ENCODE measurements at places on chromosomes 13 and 19.

GRCh38 chr19:8041531-8041931 lies 11.0 kb upstream of the CCL25 start:
- DNase-seq = no peak

- no peak for DNase-seq
Measured at GRCh38 chr19:51002089-51002532, 707 bp upstream of the KLK8 start.

- no peak for DNase-seq
Measured at GRCh38 chr19:400976-401865, 7.7 kb downstream of the C2CD4C start.

- no peak for DNase-seq
Measured at GRCh38 chr19:51714848-51715247, 8.9 kb downstream of the HAS1 start.

DNA sequence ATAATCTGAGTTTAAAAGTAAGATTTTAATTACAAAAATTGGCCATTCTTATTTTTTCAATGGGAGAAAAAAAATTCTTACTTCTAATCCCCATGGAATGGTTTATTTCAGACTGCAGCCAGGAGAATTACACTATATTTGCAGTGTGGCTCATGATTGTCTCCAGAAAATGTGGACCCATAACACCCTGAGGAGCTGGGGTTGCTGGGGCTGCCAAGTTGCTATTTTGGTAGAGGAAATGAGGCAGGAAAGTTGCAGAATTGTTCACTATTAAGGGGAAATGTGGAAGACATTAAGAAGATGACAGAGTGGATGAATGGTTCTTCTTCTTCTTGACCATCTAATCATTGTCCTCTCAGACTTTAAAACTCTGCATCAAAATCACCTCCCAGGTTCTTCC lies 4.6 kb upstream of the SCEL start:
- DNase-seq = no peak

DNA sequence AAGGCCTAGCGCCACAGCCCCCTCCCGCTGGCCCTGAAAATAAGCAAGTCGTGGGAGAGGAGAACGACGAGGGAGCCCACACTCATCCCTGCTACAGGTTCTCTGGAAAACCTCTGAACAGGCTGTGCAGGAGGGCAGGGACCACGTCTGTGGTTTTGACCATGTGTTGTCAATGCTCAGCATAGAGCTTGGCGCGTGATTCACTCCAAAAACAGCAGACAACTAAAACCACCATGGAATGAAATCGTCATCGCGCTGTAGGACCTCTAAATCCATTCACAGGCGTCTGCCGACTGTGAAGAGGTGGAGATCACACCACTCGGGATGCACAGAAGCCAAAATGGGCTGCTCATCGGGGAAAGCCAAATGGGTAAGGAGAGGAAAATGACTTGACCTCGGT lies 121.3 kb downstream of the COL4A1 start:
- DNase-seq = peak; percentile 61

GRCh38 chr13:21333186-21333585 lies 125.9 kb downstream of the ZDHHC20 start:
- no peak for DNase-seq

GRCh38 chr13:36717017-36717416 lies 43.2 kb downstream of the SERTM1 start:
- no peak for DNase-seq

- no peak for DNase-seq
Measured at GRCh38 chr13:75010941-75011340, 471.0 kb downstream of the TBC1D4 start.

GRCh38 chr13:73754727-73755292 lies 379.4 kb downstream of the KLF12 start:
- DNase-seq = peak; percentile 75

GRCh38 chr19:40144947-40145748 lies 46.1 kb upstream of the MAP3K10 start:
- no peak for DNase-seq

DNA sequence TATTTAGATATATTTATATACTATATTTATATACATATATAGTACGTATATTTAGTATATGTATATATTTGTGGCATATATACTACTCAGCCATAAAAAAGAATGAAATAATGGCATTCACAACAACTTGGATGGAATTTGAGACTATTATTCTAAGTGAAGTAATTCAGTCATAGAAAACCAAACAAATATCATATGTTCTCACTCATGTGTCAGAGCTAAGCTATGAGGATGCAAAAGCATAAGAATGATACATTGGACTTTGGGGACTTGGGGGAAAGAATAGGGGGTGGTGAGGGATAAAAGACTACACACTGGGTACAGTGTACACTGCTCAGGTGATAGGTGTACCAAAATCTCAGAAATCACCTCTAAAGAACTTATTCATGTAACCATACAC lies 1015.7 kb downstream of the EFNB2 start:
- no peak for DNase-seq

DNA sequence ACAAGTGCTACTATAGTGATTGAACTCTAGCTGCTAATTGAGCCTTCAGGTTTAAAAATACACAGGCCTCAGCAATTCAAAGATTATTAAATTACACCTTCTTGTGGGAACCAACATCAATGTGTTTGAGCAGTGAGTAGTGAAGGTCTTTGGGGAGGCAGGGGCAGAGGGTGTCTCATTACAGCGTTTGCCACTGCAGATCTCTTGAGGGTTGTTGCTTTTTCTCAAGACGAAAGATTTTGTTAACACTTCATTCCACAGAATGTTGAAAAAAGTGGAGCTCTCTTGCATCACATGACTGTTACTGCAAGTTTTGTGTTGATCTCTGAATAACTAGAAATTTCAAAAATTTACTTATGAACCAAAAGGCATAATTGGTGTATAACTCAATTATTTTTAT lies 253.6 kb downstream of the ATP8A2 start:
- no peak for DNase-seq

GRCh38 chr13:100506154-100506553 lies 82.4 kb downstream of the GGACT start:
- DNase-seq = no peak

- DNase-seq = no peak
Measured at GRCh38 chr19:16385821-16386220, 61.2 kb downstream of the KLF2 start.

GRCh38 chr13:66534561-66534960 lies 695.6 kb downstream of the PCDH9 start:
- DNase-seq = peak; percentile 52

DNA sequence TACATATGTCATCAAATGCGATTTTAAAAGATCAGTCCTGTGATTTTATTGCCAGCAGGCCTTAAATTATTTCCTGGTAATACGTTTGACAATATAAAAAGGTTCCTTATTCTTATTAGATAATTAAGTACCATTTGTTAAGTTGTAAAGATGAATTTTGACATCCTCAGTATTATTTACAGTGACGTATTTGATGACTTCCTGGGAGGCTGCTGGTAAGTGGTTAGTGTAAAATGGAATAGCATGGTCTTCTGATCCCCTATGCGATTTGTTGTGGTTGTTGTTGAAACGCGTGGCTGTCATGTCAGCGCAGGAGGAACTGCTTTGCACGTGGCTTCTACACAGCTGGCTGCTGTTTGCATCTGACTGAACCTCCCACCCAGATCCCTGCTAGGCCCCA lies 99.7 kb downstream of the DCLK1 start:
- no peak for DNase-seq

- no peak for DNase-seq
Measured at GRCh38 chr19:12166626-12167025, 3.7 kb downstream of the ZNF136 start.

GRCh38 chr13:49731766-49732165 lies 40.5 kb upstream of the EBPL start:
- DNase-seq = peak; percentile 76

GRCh38 chr13:99980201-99980823 lies 1.3 kb upstream of the ZIC2 start:
- peak; percentile 88 for DNase-seq

DNA sequence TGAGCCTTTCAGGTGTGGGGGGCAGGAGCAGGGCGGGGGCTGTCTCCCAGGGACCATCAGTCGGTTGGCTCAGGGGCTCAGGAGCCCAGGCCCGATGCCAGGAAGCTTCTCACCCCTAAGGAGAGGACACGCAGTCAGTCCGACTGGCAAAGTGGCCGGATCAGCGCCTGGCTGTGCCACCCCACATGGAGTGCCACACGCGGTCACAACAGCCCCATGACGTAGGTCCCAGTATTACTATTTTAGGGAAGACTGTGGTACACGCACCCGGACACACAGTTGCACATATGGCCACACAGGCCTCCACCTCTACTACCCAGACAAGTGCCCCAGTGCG lies 29.3 kb upstream of the GRTP1 start:
- DNase-seq = no peak

- DNase-seq = no peak
Measured at GRCh38 chr13:26457212-26457611, 100.3 kb upstream of the WASF3 start.

DNA sequence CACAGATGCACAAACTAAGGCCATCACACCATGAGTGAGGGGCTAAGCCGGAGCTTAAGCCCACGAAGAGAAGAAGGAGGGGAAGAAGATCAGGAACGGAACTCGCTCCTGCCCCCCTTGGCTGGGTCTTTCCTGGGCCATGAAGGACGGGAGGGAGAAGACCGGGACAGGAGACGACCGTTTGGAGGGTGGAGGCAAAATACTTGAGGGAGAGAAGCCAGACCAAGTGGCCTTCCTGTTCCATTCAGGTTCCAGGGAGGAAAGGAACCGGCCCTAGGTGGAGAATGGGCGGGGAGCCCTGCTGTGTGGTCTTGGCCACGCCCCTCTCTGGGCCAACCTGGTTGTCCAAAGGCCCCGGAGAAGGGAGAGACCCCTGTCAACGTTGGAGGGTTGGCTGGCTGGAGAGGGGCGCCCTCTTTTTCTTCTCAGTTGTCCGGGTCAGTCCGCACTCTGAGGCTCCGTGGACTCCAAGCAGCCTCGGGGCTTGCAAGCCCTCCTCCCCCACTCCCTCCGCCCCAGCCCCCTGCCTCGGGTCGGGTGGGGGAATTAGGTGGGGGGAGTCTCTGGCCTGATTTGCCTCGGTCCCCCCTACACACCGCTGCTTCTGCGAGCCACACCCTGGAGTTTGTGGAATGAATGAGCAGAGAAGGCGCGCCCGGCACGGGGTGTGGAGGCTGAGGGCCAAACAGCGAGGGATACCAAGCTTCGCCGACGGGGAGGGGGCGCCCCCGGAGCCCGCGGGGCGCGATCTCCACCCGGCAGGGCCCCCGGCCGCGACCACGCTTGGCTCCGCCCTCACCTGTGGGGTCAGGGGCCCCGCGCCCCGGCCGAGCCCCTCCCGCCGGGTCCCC lies 757 bp downstream of the FBN3 start:
- no peak for DNase-seq

DNA sequence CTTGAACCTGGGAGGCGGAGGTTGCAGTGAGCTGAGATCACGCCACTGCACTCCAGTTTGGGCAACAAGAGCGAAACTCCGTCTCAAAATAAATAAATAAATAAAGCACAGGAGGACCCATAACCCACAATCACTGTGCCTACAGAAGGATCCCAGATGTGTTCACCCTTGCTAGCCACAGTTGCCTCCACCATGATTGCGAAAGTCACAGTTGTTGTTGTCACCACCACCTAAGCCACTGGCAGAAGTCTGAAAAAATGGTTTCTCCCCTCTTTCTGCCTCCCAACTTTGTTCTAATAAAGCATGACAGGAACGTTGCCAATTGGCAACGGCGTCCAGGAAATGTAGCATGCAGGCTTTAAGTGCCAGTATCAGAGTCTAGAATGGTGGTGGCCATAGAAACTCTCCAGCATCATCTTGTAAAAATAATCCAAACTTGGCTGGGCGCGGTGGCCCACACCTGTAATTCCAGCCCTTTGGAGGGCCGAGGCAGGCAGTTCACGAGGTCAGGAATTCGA lies 2.2 kb upstream of the EPS15L1 start:
- DNase-seq = no peak

- peak; percentile 81 for DNase-seq
Measured at GRCh38 chr19:48290401-48290770, 20.5 kb downstream of the ZNF114 start.

DNA sequence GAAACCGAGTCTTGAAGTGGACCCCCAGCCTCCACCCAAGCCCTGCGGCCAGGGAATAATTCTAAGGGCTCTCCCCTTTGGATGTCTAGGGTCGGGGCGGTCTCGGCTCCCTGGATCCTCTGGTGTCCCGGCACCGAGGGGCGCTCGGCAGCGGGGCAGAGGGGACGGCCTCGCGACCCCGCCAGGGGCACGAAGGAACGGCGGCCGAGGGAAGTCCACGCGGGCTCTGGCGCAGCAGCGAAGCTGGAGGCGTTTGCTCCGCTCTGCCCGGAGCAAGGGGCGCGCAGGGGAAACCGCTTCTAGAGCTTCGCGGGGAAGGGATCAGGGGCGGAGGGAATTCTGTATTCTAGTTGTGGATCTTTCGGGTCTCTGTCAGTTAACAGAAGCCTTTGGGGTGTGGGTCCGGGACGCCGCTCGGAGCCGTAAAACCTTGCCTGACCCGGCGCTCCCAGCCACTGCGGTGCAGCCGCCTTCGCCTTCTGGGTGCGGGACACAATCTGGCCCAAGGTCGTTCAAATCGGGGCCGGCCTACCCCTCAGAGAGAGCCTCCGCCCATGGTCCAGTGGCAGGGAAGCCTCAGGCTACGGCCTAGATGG lies 118.2 kb downstream of the KCNRG start:
- no peak for DNase-seq

- no peak for DNase-seq
Measured at GRCh38 chr13:37345391-37345790, 239.9 kb upstream of the CSNK1A1L start.

- DNase-seq = no peak
Measured at GRCh38 chr19:46474211-46474610, 2.8 kb upstream of the PNMA8A start.

DNA sequence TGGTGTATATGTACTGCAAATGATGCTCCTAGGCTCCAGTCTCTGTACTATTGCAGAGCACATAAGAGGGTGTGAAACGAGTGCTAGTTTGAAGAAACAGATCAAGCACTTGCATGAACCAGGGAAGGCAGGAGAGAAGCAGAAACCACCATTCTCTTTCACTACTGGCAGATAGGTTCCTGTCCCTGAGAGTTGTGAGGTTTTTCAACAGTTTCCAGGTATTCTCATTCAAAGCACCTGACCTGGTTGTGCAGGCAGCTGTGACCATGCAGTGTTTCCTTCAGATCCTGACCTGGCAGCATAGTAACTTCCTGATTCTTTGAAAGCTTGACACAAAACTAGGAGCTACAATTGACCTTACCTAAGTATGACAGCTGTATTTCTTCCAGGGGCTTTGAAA lies 164.9 kb downstream of the UFM1 start:
- DNase-seq = no peak

DNA sequence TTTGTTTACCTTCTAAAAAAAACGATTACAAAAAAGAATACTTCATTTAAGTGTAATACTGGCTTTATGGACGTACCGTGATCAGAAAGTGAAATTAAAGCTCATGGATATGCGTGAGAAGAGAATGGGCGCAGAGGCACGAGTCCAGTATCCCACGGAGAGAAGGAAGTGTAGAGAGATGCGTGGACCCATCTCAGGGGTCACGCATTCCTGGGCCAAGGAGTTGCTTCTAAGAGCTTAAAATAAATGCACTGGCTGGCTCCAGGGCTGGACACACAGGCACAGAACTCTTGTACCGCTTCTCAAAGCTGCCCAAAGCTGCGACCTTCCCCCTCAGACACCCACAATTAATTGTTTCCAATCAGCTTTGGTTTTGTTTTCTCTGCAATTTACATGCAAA lies 8.7 kb upstream of the SPC24 start:
- no peak for DNase-seq

Measured in astrocyte of the spinal cord (primary cell).